Amygdala (tissue), 56 donors: ENCODE measurements at places on chromosomes 16 and 17.

DNA sequence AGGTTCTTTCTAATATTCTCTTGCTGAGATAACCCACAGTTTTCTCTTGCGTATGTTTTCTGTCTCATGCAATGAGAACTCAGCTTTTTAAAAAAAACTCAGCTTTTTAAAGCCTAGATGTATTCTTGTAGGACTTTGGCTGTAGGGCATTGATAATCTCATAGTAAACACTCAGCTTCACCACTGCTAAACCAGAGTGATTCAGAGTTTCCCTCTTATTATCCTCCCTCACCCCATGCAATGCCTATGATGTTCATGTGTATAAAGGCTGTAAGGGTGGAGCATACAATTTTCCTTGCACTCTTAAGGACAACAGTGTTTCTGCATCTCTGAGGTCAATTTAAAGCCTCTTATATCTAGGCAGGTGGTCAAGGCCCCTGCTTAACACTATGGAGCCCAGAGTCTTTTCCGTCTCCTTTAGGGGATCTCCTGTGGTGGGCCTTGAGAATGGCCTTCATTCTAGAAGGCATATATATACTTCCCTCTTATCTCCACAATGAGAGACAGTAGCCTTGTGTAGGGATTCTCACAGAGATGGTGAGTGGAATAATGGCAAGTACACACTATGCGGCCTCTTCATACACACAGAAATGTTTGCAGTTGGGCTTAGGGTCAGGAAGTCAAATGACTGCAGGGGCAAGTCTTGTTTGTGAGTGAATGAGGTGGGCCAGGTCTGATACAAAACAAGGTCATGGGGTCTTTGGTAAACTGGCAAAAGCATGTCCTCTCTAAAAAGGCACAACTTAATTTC is 279.6 kb downstream of the HS3ST3A1 start:
- no peak for DNase-seq

- no peak for DNase-seq
Observed at GRCh38 chr16:50360779-50361178, 8.0 kb downstream of the BRD7 start.

GRCh38 chr16:15765880-15766279 is 90.9 kb downstream of the MYH11 start:
- DNase-seq = no peak

DNA sequence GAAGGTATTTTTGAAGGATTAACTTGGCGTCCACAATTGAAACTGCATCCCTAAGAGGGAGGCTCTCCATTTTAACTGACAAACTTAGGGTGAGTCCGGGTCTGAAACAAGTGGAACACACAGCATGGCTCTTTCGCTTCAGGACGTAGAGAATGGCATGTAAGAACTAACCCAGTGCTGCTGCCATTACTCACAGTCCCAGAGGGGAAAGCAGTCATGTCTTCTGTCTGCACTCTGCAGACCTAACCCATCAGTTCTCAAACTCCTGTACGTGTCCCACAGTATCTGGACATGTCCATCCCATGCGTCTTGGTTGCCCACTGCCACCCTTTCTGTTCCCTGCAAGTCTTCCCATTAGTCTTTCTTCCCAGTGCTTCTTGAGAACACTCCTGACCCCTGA is 563 bp downstream of the ST6GALNAC1 start:
- no peak for DNase-seq

DNA sequence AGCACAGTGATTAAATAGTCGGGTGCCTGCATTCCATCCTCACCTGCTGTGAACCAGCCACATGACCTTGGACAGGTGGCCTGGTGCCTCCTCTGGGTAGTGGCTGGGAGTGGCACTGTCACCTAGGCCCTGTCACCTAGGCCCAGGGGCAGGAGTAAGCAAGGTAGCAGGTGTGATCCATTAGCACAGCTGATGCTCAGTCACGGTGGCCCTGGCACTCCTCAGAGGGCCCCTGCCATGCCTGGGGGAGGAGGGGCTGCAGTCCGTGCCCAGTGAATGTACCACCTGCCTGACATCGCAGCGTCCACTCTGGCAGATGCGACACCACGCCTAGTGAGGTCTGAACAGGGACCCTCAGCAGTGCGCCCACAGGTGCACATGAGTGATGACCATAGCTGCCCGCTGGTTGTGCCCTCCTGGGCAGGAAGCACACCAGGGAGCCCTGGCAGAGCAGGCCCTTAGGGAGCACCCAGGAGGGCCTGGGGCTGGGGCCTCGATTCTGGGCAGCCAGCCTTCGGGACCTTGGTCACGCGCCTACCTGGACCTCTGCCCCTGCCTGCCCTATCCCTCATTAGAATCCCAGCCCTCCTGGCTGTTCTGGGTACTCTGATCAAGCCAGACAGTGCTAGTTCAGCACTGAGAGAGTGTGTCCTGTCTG is 33.1 kb upstream of the CRISPLD2 start:
- no peak for DNase-seq

GRCh38 chr16:56743840-56744239 is 13.9 kb downstream of the NUP93 start:
- no peak for DNase-seq

DNA sequence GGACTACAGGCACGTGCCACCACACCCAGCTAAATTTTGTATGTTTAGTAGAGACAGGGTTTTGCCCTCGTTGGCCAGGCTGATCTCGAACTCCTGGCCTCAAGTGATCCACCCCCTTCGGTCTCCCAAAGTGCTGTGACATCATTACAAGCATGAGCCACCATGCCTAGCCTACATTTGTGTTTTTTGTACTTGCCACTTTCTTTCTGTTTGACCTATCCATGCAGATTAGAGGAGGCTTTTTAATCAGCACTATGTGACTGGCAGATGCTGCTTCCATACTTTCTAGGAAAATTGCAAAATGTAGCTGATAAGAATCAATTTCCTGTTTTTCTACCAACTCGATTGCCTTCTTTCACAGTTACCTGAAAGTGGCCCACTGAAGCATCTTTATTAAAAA is 57.3 kb downstream of the B9D1 start:
- no peak for DNase-seq

GRCh38 chr17:11832401-11833137 is 164.7 kb downstream of the ZNF18 start:
- no peak for DNase-seq

GRCh38 chr16:81482329-81483063 is 37.9 kb downstream of the CMIP start:
- no peak for DNase-seq

DNA sequence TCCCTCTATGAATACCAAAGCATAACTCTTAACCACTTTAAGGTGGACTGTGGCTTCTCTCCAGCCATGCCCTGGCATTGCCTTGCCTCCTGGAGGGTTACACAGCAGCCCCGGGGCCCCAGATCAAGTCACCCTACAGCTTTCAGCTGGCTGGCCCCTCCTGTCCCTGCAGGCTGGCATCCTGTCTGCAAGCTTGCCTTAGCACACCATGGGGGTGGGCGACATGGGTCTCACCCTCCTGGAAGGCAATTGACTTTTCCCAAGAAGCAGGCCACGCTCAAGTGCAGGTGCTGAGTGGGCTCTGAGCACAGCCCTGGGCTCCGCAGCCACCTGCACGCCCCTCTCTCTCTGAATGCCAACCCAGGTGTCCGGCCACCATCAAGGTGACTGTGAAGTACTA is 25.8 kb upstream of the AKTIP start:
- DNase-seq = no peak

DNA sequence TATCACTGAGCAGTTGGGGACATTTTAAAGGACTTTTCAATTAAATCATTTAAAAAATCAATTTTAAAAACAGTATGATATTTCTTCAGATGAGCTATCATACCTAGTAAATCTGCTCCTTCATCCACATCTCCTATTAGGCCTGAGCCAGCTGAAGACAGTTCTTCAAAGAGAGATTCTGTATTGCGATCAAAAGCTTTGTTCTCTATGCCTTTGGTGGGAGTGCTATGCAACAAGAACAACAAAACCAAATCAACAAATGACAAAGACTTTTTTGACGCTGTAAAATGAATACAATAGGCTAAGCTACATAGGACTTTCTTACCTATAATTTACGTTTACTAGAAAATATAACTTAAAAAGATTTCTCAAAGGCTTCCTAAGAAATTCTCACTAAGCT is 106.5 kb downstream of the SPAG9 start:
- DNase-seq = no peak

- DNase-seq = no peak
Observed at GRCh38 chr16:57624044-57624688, 4.3 kb upstream of the ADGRG1 start.

- DNase-seq = no peak
Observed at GRCh38 chr16:81846105-81846504, 67.0 kb downstream of the PLCG2 start.

DNA sequence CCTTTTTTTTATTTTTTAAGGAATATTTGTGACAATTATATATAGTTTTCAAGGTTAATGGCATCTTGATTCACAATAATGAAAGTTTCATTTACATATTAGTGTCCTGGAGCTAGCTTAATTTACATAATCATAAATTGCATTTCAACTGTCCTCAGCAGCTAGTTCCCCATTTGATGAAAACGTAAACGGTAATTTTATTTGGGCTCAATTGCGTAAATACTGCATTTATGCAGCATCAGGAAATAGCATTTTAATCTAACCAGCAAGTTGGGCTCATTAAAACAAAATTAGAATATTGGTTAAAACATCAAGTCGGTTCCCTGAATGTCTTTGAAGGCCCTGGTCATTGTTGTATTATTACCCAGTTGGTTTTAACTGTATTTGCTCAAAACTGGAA is 136.8 kb upstream of the CDH5 start:
- DNase-seq = no peak

DNA sequence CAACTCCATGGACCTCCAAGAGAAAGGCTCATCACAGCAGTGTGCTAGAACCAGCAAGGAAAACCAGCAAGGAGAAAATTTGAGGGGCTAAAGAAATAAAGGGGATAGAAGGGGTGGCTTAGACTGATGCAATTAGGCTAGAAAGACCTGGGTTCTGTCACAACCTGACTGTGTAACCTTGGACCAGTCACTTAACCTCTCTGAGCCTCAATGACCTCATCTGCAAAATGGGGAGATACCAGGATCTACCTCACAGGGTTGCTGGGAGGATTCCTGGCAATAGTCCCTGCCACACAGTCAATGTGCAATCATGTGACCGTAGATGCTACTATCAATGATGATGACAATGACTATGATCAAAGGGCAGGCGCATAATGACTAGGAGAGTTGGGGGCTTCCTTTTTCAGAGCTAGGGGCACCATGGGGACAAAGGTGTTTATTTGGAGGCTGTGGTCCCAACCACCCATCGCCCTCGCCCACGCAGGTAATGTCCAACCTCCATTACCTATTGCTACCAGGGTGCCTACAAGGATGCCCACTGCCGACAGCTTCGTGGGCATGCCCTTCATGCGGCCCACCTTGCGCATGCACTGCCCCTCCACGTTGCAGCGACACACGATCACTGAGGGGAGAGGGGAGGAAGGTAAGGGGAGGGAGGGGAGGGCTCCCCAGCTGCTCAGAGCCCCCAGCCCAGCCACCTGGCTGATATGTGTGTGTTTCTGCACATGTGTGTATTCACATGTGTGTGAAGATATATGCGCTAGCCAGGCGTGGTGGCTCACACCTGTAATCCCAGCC is 9.7 kb downstream of the CDH16 start:
- DNase-seq = no peak

GRCh38 chr17:17304521-17304985 is 1.4 kb downstream of the NT5M start:
- DNase-seq = no peak

DNA sequence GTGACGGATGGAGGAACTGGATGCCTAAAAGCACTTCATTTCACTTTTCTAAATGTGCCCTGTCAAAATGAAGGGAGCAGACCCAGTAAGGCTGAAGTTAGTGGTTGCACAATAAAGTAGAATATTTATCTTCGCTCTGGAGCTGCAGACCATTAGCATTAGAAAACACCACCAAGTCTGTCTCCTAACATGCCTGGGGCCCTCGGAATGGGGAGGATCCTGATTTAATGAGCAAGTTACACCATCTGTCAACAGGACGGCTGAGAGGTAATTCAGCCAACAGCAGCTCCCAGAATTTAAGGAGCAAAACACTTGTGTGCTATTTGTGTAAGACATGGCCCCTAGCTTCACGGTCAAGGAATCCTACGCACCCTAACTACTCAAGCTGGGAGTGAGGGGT is 22.3 kb downstream of the CA10 start:
- DNase-seq = no peak
